ENCODE measurements at places on chromosomes 1 and 21.
A peak's percentile ranks its signal among the peaks of the same experiment; 100 is the strongest.

GRCh38 chr1:232252546-232253118 is 377.3 kb downstream of the SIPA1L2 start:
- DNase-seq: no peak

- DNase-seq: peak; percentile 47
Observed at GRCh38 chr1:47871799-47872353, 125.3 kb downstream of the TRABD2B start.

- no peak for DNase-seq
Observed at GRCh38 chr1:212351588-212352362, 62.9 kb downstream of the PACC1 start.

GRCh38 chr1:162302306-162303003 is 74.2 kb downstream of the SPATA46 start:
- peak; percentile 32 for DNase-seq

DNA sequence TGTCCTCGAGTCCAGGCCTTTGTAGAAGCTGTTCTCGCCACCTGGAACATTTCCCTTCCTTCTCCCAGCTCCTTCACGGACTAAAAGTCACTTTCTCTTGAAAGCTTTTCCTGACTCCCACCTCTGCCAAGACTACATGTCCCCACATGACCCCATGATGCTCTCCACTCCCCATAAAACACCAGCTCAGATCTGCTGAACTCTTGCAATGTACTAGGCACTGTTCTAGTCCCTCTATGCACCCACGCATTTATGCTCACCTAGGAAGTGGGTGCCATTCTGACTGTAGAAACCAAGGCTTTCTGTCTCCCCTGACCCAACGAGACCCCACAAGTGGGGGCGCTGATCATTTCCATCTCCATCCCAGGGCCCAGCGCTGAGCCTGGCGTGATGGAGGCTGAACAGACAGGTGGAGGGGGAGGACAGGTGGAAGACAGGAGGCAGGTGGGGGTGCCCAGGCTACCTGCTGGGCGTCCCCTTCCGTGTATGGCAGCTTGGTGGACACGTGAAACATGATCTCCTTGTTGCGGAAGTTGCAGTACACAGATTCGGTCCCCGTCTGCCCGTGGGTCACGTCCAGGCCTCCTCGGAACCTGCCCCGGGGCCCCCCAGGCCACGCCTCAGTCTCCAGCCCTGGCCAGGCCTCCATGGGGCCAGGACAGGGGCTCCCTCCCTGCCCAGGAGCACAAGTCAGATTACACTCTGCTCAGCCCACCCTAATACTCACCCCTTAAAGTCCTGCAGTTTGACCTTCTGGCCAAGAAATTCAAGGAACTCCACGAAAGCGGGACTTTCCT is 58.0 kb downstream of the RAP1GAP start:
- no peak for DNase-seq

DNA sequence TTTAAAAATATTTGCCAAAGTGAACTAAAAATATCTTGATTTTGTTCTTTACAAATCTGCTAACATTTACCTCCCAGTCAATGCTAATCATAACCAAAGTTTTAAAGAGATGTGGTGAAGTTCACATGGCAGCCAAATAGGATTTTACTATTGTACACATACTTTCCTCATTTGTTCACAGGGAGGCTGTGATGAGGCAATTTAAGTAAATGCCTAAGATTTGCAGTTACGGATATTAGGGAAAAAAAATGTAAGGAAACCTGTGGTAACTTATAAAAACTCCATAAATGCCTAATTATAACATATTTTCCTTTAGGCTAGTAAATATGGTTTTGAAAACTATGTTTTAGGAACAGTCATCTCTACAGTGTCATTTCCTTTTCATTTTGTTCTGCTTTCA is 32.4 kb downstream of the RGS5 start:
- peak; percentile 53 for DNase-seq

DNA sequence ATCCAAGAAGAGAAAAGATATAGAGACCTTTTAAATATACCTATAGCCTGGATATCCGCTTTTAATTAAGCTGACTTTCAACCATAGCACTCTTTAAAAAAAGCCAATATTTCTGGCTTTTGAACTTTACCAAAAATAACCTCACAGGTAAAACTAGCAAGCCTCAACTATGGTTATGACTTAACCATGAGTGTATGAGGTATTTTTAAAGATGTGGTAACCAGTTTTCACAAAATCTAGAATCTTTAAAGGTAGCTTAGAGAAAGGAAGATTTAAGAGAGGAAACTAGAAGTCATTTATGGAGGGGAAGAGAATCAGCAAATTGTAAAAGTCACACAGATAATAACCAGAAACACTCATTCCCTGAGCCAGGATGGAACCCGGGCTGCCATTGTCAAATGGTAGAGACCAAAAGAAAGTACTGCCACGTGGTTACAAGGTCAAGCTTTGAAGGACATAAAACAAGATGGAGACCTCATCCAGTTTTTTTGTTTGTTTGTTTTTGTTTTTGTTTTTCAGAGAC is 288.4 kb upstream of the RGS18 start:
- no peak for DNase-seq

- DNase-seq: peak; percentile 95
Observed at GRCh38 chr1:185929776-185930175, 195.6 kb downstream of the HMCN1 start.

DNA sequence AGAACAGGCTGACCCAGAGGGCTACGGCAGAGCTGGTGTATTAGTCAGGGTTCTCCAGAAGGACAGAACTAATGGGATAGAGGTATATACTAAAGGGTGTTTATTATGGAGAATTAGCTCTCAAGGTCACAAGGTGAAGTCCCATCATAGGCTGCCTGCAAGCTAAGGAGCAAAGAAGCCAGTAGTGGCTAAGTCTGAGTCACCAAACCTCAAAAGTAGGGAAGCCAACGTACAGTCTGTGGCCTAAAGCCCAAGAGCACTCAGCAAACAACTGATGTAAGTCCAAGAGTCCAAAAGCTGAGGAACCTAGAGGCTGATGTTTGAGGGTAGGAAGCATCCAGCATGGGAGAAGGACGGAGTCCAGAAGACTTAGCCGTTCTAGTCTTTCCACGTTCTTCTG is 179.2 kb downstream of the BACH1 start:
- peak; percentile 68 for DNase-seq

- DNase-seq: no peak
Observed at GRCh38 chr1:148362216-148362611, 120.9 kb downstream of the PPIAL4G start.

DNA sequence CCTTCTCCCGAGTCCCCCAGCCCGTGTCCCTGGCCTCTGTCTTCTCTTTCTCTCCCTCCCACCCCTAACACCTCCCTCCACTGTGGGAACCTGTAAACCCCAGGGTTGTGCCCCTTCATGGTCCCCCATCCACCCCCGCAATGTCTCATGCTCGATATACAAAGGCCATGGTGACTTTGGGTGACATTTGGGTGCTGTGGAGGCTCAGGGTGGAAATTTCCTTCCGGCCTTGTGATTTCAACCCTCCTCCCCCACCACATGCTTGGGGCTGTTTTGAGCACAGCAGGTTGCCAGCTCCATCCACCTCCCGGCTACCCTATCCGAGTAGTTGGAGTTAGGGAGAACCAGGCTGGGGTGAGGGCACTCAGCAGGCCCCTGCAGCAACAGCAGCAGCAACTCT is 25.7 kb upstream of the VPS13D start:
- no peak for DNase-seq

DNA sequence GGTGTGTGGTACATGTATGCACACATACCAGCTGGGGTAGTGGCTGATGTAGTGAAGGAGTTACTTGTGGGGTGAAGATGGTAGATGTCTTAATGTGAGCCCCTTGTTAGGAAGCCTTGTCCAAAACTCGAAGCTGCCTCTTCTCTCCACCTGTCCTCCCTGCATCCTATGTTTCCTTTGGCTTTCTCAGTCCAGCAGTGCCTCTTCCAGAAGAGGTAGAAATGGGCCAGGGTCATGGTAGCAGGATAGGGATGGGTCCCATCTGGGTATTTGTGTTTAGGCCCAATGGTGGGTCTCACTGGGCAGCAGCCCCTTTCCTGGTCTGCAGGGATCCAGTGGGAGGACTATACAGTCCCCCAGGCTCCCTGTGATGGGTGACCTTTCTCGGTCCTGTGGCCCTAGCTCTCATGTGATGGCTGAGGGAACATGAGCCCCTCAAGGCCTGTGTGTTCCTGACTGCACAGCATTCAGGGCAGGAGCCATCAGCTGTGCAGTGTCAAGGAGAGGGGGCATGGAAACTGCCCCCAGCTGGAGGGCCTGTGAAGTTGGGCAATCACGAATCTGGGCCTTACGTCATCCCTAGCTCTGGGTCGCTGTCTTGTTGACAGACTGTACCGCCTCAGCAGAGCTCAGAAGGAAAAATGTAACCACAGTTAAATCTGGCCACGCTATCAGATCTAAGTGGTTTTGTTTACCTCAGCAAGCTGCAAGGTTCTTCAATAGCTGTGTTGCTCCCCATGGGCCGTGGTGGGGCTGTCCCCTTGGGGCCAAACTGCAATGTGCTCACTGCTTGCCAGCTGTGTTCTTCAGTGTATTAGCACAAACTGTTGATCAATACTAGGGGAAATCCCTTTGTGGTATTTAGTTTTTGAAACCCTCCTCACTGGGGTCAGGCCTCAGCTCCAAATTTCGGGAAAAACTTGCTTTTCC is 82.7 kb downstream of the NOS1AP start:
- DNase-seq: no peak

DNA sequence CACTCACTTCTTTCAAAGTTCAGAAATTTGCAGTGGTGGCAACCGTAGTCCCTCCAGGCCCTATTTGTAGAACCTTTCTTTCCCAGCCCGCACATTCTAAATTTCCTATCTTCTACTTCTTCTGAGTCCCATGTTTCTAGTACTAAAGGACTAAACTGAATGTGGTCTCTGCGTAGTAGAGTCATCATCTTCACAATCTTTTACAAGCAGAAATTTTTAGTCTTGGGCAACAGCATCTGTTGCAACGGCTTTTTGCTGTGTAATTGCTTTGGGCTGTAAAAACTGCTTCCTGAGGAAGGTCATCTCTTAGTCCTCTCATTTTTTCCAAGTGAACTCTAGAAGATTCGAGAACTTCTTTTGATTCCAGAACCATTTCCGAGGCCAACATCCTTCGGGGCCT is 23.9 kb downstream of the VAV3 start:
- no peak for DNase-seq

GRCh38 chr1:14594045-14594444 is 4.4 kb upstream of the KAZN start:
- no peak for DNase-seq

DNA sequence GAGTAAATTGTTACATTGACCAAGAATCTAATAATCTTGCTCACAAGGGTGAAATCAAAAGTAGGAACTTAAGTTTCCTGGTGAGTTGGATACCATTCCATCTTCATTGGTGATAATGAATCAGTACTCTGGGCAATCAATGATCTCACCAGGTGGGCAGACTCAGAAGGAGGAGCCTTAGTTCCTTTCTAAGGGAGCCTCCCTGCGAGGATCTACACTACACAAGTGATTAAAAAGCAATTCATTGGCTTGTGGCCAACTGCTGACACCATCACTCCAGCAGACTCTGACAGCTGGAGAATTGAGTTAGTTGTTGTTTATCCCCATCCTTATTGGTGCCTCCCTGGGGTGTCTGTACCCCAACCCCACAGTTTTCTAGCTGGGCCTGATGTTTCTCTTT is 84.1 kb upstream of the VANGL1 start:
- peak; percentile 10 for DNase-seq

GRCh38 chr1:161816201-161816600 is 50.1 kb downstream of the ATF6 start:
- DNase-seq: peak; percentile 24

GRCh38 chr1:177145106-177146070 is 19.1 kb downstream of the ASTN1 start:
- DNase-seq: no peak

GRCh38 chr1:157201767-157202166 is 63.6 kb upstream of the ETV3 start:
- no peak for DNase-seq

DNA sequence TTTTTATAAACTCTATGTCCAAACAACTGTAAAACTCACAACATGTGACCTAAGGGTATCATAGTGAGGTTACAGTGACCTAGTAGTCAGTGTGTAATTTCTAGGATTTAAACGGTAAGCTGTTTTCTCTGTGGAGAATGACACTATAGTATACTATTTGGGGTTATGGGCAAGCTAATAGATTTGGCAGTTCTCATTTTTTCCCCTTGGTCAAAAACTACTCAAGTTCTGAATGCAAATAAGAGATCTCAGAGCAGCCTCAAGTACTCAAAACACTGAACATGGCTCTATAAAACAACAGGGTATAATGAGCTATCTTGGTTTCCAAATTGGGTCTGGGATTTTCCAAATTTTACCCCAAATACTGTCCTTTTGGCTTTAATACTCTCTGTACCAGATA is 88.5 kb upstream of the HMCN1 start:
- peak; percentile 32 for DNase-seq

DNA sequence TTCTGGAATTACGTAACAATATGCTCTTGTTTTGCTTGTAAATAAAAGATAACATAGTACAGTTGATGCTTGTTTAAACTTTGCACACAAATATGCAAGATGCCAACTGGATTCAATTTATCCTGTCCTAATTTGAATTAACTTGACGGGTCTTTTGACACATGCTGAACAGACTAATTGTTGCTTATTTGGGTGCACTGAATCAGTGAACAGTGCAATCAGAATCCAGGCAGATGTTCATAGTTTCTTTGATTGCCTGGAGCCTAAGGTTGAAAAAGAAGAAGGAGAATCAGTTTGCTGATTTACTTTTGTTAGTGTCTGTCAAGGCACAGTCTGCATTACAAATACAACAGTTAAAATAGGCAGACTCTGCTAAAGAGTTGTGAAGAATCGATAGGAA is 307.9 kb downstream of the COL11A1 start:
- no peak for DNase-seq

GRCh38 chr1:173861731-173862145 is 6.1 kb downstream of the GAS5 start:
- peak; percentile 21 for DNase-seq

- DNase-seq: no peak
Observed at GRCh38 chr1:12301518-12302237, 71.8 kb downstream of the VPS13D start.

DNA sequence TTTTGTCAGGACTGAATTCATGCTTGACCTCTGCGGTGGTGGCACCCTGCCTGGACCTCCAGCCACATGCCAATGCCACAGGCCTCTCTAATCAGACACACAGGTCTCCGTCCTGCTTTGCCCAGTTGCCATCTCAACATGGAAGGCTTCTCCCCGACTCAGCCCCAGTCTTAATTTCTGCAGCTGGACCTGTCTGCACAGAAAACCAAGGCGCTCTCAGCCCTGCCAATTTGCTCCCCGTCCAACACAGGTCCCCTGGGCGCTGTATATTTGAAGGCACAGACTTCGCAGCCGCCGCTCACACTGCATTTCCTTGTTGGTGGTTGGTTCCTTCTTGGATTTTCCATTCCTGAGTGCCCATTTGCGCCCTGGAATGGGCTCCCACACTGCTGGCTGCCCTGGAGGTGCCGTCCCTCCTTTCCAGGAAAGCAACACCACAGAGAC is 28.0 kb upstream of the PLEKHG5 start:
- DNase-seq: no peak

GRCh38 chr1:112841825-112842224 is 114.2 kb downstream of the SLC16A1 start:
- no peak for DNase-seq

GRCh38 chr1:247429496-247429895 is 13.5 kb downstream of the NLRP3 start:
- no peak for DNase-seq

Data from fibroblast of skin of scalp (primary cell).